H54 (cell line): ENCODE measurements at places on chromosomes 7 and 10.

- no peak for DNase-seq
Observed at GRCh38 chr10:32256613-32257437, 90.1 kb downstream of the EPC1 start.

DNA sequence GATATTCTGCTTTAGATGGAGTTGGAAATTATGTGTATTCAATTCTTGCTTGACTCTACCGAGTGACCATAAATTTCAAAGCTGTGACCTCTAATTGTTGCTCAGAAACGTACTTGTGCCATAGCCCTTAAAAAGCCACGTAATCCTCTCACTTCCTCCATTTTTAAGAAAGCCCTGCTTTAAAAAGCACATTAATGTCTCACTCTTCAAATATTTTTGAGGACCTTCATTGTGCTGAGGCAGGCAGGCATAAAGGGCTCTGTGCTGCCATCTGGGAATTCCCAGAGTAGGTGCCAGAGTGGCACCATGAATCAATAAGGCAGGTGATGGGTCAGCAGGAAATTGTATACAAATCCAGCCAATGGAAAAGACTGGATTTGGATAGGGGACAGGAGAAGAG, 97.7 kb upstream of the FAM204A start:
- no peak for DNase-seq

DNA sequence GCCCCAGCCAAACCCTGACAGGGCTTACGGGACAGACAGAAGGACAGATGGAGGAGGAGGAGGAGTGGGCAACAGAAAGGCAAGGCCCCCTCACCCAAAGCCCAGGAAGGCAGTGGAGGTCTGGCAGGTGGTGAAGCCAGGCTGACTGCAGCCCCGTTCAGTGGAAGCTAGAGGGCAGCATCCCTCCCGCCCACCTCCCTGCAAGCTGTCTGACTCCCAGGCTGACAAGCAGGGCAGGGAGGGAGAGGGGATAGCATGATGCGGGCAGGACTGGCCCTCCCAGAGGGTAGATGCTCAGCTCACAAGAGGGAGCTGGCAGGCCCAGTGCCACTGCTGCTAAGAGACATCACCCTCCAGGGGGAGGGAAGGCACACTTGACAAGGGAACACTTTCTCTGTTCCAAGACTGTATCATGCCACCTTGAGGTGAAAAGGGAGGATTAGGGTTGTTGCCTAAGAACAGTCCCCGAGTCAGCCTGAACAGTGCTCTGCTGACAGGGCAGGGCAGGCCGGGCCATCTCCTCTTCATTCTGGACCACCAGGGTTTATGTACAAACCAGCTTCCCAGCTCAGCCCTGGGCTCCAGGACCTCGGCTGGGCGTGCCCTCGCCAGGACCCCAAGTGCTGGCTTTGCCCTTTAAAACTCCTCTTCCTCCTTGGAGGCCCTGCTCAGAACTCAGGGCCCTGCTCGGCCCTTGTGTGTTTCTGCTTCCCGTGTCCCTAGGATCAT, 61.8 kb downstream of the RASGEF1A start:
- DNase-seq: peak; percentile 73

DNA sequence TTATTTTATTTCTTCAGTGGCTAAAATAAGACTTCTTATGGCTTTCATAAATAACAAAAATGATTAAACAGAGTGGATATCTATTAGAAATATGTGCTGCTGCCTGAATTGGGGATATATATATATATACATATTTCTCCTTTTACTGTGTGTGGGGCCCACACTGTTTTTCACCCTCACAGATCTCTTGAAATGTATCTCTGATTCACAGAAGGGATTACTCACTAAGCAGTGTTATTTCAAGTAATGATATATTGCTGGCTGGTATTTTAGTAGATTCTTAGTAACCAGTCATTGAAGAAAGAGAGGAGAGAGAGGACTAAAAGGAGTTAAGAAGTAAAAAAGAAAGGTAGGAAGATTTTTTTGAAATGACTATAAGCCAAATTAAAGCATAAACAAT, 308.6 kb upstream of the NRP1 start:
- peak; percentile 27 for DNase-seq

GRCh38 chr10:63106111-63106755, 26.9 kb upstream of the NRBF2 start:
- no peak for DNase-seq
